ENCODE measurements at places on chromosomes 1 and 21. TPM values are rescaled to one million over a fixed set of nuclear protein-coding genes. Genes with fewer than 3 reads are reported as not detected.

Gene S100A14
- polyA plus RNA-seq: 28.6 TPM

Gene TCHHL1
- not detected for polyA plus RNA-seq

Gene C1orf226
- 17.3 TPM for polyA plus RNA-seq

DNA sequence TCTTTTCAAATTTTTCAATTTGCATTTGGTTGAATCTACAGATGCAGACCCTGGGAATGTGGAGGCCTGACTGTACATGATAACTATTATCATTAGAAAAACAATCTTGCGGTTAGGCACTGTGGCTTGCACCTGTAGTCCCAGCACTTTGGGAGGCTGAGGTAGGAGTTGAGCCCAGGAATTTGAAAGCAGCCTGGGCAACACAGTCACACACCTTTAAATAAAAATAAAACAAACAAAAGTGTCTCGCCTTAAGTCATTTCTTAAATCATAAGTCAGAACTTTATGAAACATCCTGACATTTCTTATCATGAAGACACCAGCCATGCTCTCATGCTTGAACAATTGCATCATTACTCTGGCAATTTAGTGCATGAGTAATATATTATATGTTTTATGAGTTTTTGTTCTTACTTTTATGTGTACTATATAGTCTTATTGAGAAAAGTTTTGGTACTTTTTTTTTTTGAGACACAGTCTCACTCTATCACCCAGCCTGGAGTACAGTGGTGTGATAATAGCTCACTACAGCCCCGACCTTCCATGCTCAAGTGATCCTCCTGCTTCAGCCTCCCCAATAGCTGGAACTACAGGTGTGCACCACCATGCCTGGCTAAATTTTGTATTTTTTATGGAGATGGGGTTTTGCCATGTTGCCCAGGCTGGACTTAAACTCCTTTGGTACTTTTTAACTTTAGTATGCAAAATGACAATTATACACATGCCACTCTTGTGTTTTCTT, 7.8 kb downstream of the TBX19 start:
- DNase-seq: no peak

- no peak for DNase-seq
These were observed 309.1 kb downstream of the USH2A start for GRCh38 chr1:216114180-216114579.

DNA sequence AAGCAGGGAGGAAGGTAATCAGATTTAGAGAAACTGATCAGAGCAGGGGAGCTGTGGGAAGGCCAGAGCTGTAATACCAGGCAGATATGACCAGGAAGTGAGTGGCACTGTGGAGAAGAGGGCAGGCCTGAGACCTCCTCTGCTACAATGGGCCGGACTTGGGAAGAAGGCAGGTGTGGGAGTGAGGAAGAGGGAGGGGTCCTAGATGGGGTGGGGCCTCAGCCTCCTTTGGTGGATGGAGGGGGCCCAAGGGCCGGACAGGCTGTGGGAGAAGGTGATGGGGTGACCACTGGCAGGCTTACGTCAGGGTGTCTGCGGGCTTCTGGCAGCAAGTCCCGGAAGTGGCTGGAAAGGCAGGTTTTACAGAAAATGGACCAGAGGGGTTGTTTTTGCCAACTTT, 5.0 kb upstream of the HPCA start:
- no peak for DNase-seq

- DNase-seq: no peak
These were observed 34.8 kb downstream of the ACOT7 start for GRCh38 chr1:6358757-6359201.

GRCh38 chr1:58244872-58245271, 301.7 kb downstream of the OMA1 start:
- DNase-seq: no peak

Gene FAM72C
- polyA plus RNA-seq: 0.74 TPM

- DNase-seq: no peak
These were observed 21.4 kb downstream of the FOXO6 start for GRCh38 chr1:41382480-41383090.

- no peak for DNase-seq
These were observed 25.3 kb upstream of the LRRC8B start for GRCh38 chr1:89499320-89499719.

GRCh38 chr21:27122686-27123085, 155.8 kb upstream of the ADAMTS5 start:
- no peak for DNase-seq
